ENCODE measurements at places on chromosomes 13 and 19.

DNA sequence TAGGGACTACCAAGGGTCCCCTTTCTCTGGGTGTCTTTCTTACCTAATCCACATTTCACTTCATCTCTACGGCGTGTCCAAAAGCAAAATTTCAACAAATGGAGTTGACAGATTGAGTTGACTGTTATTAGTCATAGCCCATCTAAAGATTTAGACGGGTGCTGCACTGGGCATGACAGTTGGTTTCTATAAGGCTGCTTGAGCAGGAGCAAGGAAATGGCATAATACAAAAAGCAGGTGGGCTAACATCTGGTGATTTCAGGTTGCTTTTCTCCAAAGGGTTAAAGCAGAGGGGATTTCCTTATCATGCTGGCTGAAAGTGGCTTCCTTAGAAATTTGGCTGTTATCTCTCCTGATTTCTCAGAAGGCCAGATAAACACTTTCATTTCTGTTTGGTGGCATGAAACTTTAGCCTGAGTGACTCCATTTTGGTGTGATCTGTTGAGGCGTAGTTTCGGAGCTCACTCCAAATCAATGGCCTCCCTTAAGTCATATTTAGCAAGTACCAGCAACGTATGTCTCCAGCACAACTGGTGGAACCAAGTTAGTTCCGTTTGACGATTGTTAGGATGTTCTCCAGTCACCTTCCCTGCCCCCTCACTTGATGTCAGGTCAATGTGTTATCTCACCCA lies 440.4 kb downstream of the FGF9 start:
- no peak for DNase-seq

DNA sequence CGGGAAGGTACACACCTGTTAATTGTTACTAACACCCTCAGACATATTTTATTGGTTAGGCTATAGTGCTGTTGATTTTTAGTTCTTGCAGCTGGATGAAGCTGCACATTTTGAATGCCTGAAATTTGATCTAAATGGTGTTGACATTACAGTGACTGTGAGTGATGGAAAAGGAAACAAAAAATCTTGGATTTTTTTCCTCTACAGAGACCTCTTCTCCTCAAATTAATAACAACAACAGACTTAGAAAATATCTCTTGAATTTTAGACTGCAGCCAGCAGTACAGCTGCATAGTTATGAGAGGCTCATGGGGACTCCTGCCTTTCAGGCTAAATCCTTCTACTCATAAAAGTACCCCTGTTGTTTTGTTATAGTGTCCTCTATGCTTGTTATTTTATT lies 500.5 kb upstream of the SPRY2 start:
- DNase-seq = peak; percentile 43

GRCh38 chr19:12648088-12648487 lies 18.5 kb downstream of the MAN2B1 start:
- no peak for DNase-seq

DNA sequence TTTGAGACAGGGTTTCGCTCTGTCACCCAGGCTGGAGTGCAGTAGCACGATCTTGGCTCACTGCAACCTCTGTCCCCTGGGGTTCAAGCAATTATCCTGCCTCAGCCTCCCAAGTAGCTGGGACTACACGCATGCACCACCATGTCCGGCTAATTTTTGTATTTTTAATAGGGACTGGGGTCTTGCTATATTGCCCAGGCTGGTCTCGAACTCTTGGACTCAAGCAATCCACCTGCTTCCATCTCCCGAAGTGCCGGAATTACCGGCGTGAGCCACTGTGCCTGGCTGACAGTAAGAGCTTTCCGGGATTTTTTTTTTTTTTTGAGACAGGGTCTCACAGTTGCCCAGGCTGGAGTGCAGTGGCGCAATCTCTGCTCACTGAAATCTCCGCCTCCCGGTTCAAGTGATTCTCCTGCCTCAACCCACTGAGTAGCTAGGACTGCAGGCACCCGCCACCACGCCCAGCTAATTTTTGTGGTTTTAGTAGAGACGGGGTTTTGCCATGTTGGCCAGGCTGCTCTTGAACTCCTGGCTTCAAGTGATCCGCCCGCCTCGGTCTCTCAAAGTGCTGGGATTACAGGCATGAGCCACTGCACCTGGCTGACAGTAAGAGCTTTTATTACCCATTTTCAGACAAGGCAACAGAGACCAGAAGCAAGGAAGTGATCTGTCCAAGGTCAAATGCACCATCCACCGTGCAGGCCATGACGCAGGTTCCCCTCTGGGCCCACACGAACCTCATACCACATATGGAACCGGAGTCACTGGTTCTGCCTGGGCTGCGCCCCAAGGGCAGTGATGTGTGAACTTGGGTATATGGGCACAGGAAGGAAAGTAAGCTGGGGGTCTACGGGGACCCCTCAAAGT lies 21.0 kb downstream of the RFX1 start:
- no peak for DNase-seq

GRCh38 chr19:34712395-34713261 lies 21.4 kb upstream of the ZNF181 start:
- peak; percentile 47 for DNase-seq

DNA sequence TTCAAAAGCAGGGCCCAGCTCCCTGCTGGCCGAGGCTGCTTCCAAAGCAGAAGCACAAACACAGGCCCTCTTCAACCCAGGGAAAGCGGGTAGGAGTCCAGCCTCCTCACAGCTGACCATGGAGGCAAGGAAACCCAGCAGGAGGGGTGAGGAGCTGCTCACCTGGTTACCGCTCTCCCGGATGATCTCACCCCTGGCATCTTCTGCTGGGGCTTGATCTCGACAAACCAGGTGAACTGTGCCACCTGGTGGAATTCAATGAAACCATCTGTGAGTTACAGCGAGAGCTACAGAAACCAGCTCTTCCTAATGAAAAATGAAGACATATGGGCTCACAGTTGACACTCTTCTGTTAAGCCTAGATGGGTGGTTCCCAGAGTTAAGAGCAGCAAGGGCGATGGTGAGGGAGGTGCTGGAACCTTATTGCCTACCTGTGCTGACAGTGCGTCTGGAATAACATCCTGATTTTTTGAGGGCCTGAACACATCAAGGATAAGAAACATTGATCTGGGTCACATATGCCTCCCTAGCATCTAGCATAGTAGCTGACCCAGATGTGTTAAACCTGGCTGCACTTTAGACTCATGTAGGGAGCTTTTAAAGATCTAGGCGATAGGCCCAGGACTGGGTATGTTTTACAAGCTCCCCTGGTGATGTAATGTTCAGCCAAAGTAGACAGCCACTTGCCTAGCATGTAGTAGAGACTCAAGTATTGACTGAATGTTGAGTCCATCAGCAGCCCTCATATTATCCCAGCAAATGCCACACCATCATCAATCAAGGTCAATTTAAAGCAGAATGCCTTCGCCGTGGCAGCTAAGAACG lies 6.1 kb downstream of the DHRS12 start:
- DNase-seq = peak; percentile 68

DNA sequence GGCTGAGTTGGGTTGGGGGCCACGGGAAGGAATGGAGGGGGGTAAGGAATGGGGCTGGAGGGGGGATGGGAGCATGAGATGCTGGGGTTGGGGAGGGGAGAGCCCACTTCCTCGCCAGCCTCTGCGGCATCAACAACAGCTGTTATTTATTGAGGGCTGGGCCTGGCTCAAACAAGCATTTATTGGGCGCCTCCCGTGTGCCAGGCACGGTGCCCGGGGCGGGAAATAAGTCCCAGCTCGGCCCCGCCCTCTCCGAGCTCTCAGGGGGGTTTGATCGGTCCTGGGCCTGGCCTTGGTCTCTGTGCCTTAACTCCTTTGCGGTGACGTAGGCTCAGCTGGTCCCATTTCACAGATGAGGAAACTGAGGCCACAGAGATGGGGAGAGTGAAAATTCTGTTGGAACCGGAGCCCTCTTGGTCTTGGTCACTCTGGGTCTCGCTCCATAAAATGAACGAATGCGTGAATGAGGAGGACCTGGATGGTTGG lies 919 bp upstream of the ADAMTS10 start:
- peak; percentile 48 for DNase-seq

- DNase-seq = no peak
These were observed 7.7 kb upstream of the CRTC1 start for GRCh38 chr19:18675779-18676178.

GRCh38 chr13:46894568-46894967 lies 2.3 kb downstream of the HTR2A start:
- no peak for DNase-seq

- no peak for DNase-seq
These were observed 85.9 kb downstream of the GJA3 start for GRCh38 chr13:20074966-20075365.
